Jurkat, Clone E6-1 (cell line): ENCODE measurements at places on chromosomes 1 and 21.

GRCh38 chr1:82979593-82980236 lies 1019.2 kb downstream of the TTLL7 start:
- no peak for DNase-seq

GRCh38 chr21:17427157-17427556 lies 85.7 kb upstream of the CXADR start:
- DNase-seq = no peak

DNA sequence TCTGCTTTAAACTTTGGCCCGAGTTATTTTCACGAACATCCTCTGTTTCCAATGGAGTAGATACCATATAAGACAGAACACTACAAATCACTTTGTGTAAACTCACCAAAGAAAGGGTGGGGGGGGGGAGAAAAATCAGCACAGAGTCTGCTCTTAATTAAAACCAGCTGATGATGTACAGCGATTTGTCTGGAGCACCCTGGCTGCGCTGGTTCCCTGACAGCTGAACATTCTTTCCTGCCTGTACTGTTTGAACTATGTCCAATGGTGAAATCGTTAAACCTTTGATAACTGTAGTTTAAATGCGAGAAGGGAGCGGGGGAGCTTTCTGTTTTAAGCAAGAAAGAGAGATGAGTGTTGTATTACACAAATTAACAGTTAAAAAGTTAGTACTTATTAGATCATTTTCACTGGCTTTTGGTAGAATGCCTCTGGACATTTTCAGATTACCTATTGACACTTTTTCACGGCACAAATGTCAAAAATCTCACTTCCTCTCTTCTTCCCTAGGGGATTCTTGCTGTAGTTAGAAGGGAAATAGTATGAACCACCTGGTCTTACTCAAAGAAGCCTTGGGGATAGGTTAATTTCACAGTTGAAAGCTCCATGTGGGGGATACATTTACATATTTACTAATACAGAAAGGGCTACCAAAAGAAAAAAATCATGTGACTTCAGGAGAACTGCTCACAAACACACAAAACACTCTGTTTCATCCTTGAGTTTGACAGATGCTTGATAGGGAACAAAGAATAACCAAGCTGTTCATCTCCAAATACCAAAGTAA lies 140.2 kb upstream of the RUNX1 start:
- DNase-seq = peak; percentile 23

- DNase-seq = no peak
These were observed 21.8 kb downstream of the CAPN2 start for GRCh38 chr1:223733898-223734852.

DNA sequence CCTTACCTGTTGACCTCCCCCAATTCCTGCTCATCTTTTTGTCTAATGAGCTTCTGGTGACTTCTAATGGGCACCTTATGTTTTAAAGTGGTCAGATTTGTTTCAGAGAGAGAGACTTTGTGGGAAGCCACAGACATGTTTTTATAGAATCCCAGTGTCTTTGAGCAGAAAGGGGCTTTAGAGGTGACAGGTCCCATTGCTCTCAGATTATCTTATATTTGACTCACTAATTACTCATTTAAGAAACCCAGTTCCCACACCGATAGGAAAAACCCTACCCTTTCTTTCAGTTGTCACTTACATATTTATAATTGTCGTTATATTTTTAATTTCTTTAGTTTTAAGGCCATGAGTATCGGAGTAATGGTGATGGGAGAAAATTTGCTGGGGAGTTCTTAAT lies 215.5 kb downstream of the CAMTA1 start:
- no peak for DNase-seq
